Sigmoid colon (tissue), 7 donors: ENCODE measurements at places on chromosomes 6 and 20. TPM values are rescaled to one million over a fixed set of nuclear protein-coding genes. Genes with fewer than 3 reads are reported as not detected.

BIRC7 gene
- not detected for total RNA-seq

GRCh38 chr6:99933129-99933528 lies 60.9 kb downstream of the MCHR2 start:
- no peak for DNase-seq

DNA sequence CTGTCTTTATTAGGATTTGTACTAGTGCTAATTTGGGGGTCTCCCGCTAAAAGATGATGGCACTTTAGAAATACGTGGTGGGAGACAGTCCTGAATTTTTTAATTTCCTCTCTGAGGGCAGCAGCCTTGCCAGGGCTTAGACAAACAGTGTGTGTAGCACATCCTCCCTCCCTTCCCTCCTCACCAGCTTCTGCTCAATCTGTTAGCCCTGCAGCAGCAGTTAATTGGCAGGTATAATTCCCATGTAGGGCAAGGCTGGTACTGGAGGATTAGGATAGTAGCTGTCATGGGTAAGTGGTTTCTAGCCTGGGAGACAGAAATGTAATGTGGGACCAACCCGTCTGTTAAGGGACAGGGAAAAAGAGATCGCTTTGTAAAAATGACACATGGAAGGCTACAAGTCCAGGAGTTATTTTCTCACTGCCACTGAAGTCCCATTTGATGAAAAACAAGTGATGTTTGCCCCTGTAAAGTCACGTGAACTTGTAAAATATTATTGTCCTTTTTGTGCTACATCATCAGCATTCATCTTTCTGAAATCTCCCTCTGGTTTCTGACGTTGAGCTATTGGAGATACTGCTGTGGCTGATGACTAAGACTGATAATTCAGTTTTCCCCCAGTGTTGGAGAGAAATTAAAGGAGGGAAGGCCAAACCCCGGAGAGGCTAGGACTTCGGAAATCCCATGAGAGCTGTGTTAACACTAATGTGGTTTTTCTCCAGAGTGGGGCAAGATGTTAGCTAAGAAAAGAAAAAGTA lies 40.6 kb downstream of the CTNNBL1 start:
- no peak for DNase-seq

- no peak for DNase-seq
Measured at GRCh38 chr6:21033084-21033483, 498.8 kb downstream of the CDKAL1 start.

DNA sequence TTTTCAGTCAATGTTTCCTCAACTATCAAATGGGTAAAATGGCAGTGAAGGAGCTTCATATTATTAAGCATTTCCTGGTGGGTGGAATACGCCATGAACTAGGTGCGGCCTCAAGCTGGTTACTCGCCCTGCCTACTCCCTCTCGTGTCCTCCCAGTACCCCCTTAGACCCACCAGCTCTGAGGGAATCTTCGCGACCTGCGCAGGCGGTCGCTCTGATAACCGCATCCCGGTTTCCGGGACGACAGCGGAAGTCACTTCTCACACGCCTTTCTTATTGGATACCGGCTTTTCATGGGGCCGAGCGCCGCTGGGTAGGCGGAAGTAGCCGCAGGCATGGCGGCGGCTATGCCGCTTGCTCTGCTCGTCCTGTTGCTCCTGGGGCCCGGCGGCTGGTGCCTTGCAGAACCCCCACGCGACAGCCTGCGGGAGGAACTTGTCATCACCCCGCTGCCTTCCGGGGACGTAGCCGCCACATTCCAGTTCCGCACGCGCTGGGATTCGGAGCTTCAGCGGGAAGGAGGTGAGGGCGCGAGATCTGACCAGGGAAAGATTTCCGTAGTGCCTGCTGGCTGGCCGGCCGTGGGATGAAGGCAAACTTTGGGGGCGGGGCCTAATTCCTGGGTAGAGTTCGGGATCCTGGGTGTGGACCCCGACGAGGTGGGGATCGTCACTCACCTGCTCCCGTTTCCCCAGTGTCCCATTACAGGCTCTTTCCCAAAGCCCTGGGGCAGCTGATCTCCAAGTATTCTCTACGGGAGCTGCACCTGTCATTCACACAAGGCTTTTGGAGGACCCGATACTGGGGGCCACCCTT lies at the start of gene PIGT:
TSS of gene PIGT (plus strand) at position 320 of the 816 bp plus-strand sequence. CDS start at position 336, 16 bp downstream.
- peak; percentile 93 for DNase-seq

DNA sequence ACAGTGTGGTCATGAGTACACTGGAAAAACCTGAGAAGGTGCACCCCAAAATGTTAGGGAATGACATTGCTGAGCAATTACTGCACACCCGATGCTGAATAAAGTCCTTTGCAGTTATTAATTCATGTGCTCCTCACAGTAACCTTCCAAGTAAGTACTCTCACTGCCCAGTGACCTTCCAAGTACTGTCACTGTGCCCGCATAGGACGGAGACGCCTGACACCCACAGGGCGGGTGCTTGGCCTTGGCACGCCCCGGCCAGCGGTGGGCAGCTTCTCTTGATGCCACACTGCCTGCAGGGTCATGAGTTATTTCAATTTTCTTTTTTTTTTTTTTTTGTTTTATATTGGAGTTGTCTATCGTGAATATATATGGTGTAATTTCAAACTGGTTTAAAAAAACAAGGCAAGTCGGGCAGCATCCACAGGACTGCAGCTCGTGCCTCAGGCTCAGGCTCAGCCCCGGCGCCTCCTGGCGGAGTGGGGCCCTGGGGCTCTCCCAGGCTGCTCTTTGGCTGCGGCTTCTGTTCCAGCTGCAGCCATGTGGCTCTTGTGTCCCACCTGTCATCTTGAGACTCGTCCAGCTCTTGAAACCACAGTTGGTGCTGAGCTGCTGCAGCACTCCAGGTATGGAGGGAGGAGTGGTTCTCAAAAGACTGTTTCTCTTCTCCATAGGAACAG lies 27.0 kb downstream of the PNLDC1 start:
- DNase-seq, result no peak

DNA sequence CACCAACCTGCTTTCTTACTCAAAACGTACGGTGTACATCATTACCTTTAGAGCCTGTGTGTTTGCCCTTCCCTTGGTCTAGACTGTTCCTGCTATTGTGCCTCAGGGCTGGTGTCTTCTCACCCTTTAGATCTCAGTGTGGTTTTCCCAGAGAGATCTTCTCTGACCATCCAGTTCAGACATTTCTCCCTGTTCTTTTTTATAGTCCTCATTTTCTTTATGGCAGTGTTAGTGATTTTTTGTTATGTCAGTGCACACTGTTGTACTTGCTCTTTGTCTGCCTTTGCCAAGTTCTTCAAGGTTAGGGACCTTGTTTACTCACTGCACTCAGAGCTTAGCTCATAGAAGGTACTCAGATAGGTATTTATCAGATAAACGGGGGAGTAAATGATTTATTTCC lies 82.8 kb downstream of the ATRN start:
- DNase-seq, result no peak

TSHZ2 gene
- total RNA-seq, result 14.0 TPM

- DNase-seq, result peak; percentile 75
Measured at GRCh38 chr6:35091346-35092083, 49.6 kb downstream of the TCP11 start.

DNA sequence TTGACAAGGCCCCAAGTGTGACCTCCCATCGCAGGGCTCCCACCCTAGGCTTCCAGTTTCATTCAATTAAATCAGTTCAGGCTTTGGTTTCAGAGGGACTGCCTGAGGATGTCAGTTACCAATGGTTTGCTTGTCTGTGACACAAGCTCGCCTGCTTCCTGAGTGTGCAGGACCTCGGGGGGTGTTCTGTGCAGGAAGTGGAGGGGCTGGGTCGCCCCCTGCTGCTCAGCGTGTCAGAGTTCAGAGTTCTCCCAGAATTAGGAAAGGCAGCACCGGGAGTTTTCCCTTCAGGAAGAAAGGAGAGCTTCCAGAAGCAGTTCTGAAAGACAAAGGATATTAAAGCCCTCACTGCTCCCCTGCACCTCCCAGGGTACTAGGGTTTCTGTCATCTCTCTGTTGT lies 50.8 kb upstream of the TGM3 start:
- DNase-seq, result no peak

- no peak for DNase-seq
Measured at GRCh38 chr20:22711971-22712755, 127.8 kb upstream of the FOXA2 start.
